ENCODE measurements at places on chromosomes 6 and 20.

DNA sequence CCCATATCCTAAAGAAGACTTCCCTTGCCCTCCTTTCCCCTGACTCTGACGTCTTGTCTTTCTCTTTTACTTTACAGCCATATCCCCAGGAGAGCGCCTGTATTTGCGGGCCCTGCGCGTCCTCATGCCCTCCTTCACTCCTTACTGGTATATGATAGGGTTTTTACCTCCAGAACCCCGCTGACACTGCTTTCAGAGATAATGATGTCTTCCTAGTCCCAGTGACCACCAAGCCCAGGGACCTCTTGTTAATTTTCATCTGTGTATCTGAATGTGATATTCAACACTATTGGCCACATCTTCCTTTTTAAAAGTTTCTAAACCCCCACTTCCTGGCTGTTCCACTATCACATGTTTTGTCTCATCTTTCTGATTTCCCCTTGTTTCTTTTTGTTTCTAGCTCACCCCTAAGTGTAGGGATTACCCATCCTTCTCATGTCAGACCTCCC is 102.0 kb downstream of the HIVEP1 start:
- no peak for DNase-seq

DNA sequence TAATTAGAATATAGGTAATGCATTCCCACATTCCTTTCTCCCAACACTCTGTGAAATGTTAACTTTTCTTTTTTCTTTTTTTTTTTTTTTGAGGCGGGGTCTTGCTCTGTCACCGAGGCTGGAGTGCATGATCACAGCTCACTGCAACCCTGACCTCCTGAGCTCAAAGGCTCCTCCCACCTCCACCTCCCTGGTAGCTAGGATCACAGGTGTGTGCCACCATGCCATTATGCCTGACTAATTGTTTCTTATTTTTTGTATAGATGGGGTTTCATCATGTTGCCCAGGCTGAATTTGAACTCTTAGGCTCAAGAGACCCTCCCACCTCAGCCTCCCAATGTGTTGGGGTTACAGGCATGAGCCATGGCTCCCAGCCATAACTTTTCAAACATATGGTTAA is 135.7 kb upstream of the SHLD1 start:
- no peak for DNase-seq

DNA sequence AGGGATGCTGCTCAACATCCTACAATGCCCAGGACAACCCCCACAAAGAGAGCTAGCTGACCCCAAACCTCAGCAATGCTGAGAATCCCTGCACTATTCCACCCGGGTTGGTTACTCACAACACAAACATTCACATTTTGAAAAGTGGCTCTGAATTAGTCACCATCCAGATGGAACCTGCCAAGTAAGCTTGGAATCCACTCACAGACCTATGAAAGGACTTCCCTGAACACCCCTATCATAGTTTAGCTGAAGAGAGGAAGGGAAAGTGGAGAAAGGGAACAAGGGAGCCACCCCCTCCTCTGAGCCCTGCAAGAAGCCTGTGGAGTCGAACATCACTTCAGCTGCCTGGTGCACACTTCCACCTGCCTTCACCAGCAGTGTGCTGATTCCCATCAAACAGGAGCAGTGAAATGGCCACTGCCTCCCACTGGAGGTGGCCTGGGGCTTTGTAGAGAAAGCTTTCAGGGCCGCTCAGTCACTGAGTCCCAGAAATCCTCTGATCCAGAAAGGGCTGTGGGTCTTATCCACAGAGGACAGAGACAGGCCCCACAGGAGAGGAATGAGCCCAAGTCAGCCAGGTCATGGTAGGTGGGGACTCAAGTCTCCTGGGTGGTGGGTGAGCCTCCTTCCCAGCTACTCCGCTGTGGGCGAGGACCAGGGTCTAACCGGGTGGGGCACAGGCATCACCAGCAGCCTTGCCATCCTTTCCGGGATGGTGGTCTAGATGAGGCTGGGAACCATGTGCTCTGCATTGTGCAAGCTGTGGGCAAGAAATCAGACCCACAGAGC is 203.7 kb downstream of the SYNDIG1 start:
- no peak for DNase-seq

DNA sequence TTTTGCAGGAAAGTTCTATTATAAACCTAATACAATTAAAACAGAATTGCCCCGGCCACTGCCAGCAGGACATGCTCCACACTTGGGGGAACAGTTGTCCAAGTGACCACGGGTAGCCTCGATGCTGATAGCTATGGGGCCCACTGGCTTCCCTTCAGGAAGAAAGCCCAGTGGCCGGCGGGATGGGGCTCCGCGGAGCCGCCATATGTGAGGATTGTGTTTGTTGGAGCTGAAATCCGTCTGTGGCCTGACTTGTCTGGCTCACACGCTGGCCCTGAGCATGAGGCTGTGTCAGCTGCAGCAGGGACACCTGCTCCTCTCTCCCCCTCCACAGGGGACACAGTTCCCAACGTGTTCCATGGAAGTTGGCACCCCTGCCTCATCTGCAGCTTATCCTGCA is 46.6 kb downstream of the ZNF831 start:
- DNase-seq: no peak

- no peak for DNase-seq
These were observed 28.8 kb downstream of the HBS1L start for GRCh38 chr6:135025775-135026174.

GRCh38 chr20:10474606-10475184 is 39.6 kb downstream of the SLX4IP start:
- no peak for DNase-seq

- no peak for DNase-seq
These were observed 49.5 kb downstream of the NCOA3 start for GRCh38 chr20:47551222-47551621.

DNA sequence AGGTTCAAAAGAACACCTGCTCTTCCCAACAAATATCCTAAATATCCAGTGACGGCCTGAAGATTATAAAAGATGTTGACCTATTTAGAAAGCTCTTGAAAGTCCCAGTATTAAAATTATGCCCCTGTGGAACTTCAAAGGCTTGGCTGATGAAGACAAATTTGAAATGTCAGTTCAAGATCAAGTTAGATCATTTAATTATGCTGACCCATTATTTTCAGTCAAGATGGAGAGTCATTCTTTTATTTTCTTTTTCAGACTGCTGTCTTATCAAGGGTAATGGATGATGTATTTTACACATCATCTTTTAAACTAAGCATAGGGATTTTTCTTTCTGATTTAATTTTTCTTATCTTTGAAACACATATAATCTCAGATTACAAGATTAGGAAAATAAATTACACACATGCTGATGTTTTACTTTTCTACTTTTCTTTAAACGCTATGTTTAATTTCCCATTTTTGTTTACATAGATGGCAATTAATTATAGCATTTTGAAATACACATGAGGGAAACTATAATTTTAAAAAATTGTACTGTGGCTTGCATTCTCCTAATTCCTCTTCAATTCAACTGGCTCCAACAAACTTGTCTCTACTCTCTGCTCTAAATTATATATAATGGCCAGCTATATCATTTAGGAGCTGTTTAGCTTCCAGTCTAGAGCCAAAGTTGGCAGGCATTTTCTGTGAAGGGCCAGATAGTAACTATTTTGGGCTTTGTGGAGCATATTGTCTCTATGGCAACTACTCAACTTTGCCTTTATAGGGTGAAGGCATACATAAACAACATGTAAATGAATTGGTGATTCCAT is 123.7 kb downstream of the RCAN2 start:
- no peak for DNase-seq

DNA sequence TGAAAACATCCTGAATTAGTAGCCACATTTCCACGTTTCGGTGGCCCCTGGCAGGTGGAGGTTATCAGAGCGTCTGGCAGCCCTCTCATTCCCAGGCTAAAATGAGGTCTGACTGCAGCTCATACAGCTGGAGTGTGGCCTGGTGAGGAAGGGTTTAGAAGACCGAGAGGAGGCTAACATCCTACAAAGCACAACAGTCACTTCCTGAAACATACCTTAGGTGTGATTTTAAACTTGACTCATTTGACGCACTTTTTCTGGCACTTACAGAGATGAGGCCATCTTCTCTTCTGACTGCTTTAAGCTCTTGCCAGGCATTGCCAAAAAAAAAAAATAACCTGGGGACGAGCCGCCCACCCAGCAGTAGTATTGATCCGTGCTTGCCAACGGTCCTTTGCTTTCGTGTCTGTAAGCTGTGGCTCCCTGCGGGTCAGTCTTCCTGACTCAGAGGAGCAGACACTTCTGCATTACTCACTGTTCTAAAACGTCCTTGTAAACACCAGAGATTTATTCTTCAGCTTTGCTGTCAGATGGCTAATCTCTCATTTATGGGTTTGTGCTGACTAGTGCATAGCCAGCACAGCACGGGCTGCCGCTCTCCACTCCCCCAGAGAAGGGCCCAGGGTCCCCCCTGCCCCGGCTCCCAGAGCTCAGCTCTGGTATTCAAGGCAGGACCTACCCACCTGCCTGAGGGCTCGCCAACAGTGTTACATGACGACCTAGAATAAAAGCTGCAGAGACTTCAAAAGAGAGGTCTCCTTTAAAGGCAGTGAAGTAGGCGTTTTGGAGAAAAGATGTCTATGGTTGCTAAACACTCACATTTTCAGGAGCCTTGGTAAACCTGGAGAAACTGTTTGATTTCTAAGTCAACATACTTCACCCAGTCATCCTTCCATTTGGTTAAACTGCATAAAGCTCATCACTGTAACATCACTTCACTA is 78.5 kb upstream of the FRMD1 start:
- no peak for DNase-seq

- no peak for DNase-seq
These were observed 149.4 kb upstream of the MLIP start for GRCh38 chr6:53961679-53962370.

DNA sequence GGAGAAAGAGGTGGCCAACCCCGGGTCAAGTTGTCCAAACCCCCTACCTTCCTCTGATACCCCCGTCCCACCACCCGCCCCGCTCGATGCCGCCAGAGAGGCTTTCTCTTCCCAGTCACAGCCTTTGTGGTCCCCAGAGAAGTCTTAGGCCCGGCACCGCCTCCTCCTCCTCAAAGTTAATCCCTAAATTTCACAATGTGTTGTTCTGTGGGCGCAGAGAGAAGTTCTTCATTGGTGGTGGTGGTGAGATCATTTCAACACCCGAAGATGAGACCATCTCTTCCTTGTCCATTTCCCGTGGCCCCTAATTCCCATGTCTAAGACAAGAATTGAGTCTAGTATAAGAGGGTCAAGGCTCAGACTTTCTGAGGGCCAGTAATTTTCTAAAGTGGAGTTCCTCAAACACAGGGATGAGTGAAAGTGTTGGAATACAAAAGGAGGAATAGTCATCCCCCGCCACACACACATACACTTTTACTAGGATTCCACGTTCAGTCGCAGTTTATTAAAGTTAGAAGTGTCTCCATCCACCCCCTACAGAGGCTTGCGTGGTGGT is 10.4 kb downstream of the TRIM31 start:
- DNase-seq: no peak

GRCh38 chr20:57166568-57167291 is 99.7 kb downstream of the BMP7 start:
- no peak for DNase-seq

DNA sequence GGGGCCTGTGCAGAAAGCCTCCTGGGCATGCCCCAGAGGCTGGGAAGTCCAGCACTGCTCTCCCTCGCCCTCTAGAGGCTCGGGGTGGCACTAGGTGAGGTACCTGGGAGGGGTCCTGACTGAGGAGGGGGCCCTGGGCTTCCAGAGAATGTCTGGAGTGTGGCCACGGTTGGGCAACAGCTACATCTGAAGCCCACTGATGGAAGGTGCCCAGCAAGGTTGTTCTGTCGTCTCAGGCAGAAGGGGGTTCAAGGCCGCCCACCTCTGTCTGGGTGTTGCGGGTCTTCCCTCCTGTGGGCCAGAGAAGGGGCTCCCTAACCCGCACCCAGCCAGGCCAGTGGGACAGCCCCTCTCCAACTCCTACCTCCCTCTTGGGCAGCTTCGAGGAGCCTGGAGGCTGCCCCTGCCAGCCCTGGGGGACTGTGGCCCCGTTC is 11.4 kb upstream of the VEGFA start:
- DNase-seq: no peak

GRCh38 chr6:30709101-30709868 is 7.8 kb downstream of the MDC1 start:
- no peak for DNase-seq

- no peak for DNase-seq
These were observed 8.8 kb upstream of the FAM8A1 start for GRCh38 chr6:17591287-17591686.

DNA sequence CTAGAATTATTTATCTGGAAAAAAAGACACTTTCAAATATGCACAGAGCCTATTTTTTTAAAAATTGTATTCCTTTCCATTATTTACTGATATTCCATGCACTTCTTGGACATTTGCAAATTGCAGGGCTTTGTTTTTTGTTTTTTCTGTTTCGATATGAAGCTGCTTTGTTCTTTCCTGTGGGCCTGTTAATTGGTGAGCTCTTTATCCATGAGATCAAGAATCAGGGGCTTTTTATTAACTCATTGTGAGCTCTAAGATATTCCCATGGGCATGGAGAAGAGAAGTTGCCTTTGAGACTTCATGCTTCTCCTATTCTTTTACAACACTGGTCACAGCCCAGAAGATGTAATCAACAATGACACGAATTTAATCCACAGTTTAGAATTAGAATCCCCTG is 145.1 kb downstream of the SAMD5 start:
- no peak for DNase-seq

DNA sequence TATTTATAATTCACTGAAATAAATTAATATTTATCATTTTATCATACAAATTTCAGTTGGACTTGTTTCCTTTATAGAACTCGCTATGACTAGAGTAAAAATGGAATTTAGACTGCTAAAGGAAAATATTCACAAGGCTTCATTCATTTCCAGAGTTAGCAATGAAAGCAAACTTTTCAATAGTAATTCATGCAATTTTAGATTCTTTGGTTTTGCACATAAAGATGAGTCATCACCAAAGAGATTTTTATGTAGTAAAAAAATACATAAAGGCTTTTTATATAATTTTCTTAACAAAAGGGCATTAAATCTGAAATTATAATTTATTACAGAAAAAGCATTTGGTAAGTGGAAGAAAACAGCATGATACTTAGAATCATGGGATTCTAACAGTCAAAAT is 37.2 kb upstream of the STXBP5 start:
- no peak for DNase-seq

- no peak for DNase-seq
These were observed 124.9 kb downstream of the KLHL32 start for GRCh38 chr6:97049253-97050011.

DNA sequence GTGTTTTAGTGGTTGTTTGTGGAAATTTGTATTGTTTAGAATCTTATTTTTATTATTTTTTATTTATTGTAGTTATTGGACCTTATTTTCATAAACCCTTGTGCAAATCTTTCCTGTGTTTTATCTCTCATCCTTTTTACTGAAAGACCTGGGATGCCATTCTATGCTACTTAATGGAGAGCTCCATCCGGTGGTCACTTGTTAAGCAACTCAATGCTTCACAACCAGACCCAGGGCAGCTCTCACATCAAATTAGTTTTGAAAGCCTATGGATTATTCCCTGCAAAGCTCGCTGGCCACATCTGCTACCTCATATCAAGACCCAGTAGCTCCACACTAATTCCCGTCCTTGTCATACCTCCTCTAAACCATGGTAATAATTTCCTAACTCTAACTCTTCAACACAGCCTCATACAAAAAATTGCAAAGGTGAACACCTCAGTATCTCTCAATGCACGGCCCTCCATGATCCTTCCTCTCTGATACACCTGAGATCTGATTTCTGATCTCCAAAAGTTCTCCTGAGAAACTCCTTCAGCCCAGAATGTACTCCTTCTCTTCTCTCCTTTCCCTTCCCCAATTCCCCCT is 296.6 kb upstream of the MANEA start:
- no peak for DNase-seq
